Suppressor macrophage (primary cell): ENCODE measurements at places on chromosomes 11 and 22.

- no peak for DNase-seq
Measured at GRCh38 chr11:81470446-81470845, 1263.2 kb downstream of the FAM181B start.

GRCh38 chr11:764322-765024 lies 12.8 kb downstream of the GATD1 start:
- no peak for DNase-seq

- no peak for DNase-seq
Measured at GRCh38 chr22:23815541-23816155, 23.2 kb downstream of the DERL3 start.

GRCh38 chr11:77057938-77058474 lies 8.8 kb upstream of the CAPN5 start:
- no peak for DNase-seq

GRCh38 chr11:71144736-71145135 lies 107.6 kb downstream of the SHANK2 start:
- DNase-seq = no peak
